ENCODE measurements at places on chromosomes 2 and 18. TPM values are rescaled to one million over a fixed set of nuclear protein-coding genes. Genes with fewer than 3 reads are reported as not detected.
A peak's percentile ranks its signal among the peaks of the same experiment; 100 is the strongest.

DNA sequence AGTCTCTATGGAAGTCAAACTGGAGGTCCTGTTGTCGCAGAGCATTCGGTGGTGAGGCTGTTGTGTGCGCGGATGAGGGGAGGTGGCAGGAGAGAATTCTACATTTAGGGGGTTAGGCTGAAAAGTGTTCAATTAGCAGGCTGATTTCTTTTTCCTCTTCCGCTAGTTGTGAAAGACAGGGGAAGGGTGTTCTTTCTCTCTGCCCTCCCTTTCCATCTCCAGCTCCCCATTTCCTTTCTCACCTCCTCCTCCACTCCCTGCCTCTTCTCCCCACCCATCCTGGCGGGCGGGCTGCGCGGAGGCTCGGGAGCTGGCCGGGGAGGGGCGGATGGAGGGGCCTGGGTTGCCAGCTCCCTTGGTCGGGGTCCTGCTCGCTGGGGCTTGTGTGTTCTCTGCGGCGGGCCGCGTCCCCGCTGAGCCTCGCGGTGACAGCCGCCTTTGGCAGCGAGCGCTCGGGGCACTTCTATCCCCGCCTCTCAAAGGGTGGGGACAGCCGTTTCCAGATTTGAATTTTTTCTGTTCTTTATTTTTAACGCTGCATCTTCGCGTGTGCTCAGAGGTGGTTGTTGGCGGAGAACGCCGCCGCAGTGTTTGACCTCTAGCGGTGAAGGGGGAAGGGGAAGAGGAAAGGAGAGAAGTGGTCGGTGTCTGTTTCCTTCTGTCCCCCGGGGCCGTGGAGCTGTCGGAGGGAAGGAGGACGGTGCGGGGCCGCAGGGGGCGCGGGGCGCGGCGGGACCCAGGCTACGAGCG lies 3.6 kb downstream of the SOX11 start:
- no peak for DNase-seq

The BCS1L gene
- 33.3 TPM for total RNA-seq

The AQP12A gene
- not detected for total RNA-seq

GRCh38 chr2:197296835-197297234 lies 13.7 kb downstream of the ANKRD44 start:
- no peak for DNase-seq

DNA sequence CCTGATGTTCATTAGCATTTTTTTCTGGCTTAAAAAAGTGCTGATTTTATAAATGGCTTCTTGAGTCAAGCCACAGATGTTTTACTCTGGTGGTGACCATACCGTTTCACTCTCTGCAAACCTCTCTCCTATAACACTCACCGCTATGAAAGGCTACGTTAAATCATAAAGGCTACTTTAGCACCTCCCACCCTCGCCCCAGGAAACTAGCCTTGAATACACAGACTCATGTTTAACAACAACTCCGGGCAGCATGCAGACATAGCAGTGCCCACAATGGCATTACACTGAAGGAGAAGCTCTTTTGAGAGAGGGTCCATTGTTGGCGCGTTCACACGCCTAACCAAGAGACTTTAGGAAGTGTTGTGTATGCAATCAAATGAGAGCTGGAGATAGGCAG lies 5.6 kb downstream of the MYT1L start:
- no peak for DNase-seq

DNA sequence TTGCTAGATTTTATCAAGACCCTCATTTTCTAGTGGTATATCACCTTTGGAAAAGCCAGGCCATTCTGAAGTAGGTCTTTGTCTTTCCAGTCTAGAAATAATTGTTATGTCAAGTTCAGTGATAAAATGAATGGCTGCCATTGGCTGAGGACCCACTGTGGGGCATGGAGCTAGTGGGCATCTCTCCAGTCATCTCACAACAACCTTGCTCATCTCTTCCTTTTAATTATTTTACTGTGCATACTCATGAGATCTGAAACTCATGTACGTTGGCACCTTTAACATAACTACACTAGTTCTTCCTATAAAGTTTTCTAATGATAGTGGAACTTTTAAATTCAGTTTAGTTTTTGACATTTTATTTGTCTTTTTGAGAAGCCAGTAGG lies 240.9 kb downstream of the SLC8A1 start:
- no peak for DNase-seq

The POLR1A gene
- total RNA-seq, result 29.4 TPM

GRCh38 chr2:53475766-53476165 lies 291.8 kb upstream of the CHAC2 start:
- no peak for DNase-seq

DNA sequence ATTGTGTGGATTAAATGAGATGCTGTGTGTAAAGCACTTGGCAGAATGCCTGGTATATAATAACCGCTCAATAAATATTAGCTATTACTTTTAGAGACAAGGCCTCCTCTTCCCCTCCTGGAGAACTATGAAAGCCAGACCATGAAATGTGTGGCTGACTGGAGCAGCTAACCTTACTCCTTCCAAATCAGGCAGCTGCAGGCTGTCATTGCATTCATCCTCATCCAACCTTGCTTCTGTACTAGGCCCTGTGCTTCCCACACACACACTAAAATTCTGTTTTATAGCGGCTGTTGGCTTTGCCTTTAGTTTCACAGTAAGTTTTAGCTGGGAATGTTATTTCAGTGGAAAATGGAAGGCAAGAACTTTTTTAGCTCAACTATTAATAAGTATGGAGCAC lies 10.2 kb upstream of the SP9 start:
- no peak for DNase-seq

GRCh38 chr2:5176764-5177163 lies 515.4 kb upstream of the SOX11 start:
- no peak for DNase-seq

DNA sequence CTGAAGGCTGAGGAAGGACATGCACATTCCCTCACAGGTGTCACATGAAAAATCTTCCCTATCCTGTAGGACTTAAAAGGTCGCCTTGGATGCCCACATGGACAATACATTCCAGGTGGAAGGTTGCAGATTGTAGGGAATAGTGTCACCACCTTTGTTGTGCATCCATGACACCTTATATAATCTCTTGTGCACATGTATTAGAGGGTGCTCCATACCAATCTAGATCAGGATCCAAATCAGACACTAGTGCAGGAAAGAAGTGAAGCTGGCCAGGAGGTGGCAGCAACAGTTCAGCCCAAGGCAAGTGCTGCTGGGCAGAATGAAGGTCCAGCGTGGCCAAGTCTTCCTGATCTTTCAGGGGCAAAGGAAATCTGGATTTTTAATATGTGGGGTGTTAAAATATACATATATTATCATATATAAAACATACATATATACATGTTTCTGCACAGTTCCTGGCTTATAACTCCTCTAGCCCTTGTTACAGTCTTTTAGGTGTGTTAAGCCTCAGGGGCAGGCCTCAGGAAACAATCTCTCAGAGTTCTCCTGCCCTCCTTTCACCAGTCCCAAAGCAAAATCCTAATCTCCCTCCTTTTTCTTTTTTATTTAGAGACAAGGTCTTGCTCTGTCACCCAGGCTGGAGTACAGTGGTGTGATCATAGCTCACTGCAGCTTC lies 16.6 kb downstream of the NIF3L1 start:
- DNase-seq, result peak; percentile 79

DNA sequence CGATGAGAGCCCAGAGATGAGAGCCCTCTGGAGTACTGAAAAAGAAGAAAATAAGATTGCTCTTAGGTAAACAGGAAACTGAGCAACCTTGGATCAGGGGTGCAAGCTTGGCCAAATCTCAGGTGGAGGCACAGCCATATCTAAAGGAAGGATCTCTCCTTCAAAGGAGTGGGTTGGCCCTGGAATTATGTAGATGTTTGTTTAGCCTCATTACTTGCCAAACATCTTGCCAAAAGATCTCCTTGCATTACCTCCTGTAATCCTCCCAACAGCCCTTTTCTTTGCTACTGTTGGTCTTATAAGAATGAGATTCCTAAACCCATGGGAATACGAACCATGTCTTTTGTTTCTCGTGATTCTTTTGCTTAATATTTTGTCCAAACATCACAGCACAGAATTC lies 332.6 kb upstream of the NCKAP5 start:
- no peak for DNase-seq

DNA sequence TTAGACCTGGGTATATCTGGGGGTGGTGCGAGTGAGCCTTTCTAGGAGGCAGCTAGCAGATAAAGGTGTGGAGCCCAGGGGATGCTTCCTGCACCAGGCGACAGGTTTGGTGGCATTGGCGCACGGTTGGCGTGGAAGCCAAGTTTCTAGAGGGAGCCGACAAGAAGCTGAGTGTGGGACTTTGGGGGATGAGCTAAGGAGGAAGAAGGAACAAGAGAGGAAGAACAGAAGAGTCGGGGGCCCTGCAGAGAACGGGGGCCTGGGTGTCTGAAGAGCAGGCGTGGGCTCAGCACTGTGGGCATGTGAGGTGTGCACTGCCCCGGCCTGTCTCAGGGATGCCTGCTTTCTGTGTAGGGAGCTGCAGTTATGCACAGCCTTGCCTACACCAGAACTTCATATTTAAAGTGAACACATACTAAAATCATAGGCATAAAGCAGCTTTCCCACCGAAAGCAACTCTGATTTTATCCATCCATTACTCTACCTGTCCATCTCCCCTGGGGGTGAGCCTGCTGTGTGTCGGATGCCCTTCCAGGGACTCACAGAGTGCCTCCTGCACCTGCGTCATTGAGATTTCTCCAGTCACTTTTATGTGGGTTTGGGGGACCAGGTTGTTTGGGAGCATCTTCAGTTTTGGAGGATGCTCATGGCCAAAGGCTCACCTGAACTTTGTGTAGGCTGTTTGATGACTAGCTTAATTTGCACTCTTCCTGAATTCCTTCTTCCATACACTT lies 149.7 kb downstream of the LDLRAD4 start:
- DNase-seq, result no peak

The STARD6 gene
- total RNA-seq, result not detected

DNA sequence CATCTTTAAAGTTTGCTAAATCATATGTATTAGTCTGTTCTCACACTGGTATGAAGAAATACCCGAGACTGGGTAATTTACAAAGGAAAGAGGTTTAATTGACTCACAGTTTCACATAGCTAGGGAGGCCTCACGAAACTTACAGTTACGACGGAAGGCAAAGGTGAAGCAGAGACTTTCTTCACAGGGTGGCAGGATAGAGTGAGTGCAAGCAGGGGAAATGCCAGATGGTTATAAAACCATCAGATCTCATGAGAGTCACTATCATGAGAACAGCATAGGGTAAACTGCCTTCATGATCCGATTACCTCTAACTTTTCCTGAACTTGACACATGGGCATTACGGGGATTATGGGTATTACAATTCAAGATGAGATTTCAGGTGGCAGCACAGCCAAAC lies 1075.2 kb upstream of the NRXN1 start:
- no peak for DNase-seq

DNA sequence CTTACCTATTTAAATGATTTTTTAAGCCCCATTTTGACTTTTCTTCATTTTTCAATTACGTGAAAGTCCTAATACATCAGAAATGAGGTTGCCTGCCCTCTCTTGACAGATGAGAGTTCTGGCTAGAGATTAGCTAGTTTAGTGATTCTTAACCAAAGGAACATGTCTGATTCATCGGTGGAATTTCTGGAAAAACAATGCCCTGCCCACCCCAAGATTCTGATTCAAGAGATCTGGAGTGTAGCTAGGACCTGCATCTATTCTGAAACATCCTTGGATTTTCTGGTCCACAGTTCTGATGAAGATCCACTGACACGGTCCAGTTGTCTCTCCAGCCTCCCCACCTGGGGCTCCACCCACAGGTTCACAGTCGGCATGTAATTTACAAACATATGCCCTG lies 111.2 kb downstream of the KLF7 start:
- DNase-seq, result peak; percentile 61

GRCh38 chr18:78146136-78147085 lies 833.2 kb upstream of the SALL3 start:
- no peak for DNase-seq

DNA sequence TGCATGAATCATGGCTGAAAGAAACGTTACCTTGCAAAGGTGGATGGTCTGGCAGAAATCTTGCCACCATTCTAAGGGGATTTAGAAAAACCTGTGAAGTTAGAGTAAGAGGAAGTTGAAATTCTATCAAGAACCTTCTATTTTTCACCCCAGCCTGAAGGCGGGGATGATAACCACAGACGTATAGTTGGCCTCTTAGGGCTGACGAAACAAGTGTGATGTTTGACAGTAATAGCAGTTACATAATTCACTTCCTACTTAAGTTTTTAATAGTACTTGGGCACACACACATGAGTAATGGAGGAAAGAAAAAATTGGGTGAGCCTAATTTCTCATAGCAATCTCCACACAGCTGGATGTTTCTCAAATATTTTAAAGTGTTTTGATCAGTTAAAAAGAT lies 336.6 kb upstream of the SALL3 start:
- DNase-seq, result no peak

DNA sequence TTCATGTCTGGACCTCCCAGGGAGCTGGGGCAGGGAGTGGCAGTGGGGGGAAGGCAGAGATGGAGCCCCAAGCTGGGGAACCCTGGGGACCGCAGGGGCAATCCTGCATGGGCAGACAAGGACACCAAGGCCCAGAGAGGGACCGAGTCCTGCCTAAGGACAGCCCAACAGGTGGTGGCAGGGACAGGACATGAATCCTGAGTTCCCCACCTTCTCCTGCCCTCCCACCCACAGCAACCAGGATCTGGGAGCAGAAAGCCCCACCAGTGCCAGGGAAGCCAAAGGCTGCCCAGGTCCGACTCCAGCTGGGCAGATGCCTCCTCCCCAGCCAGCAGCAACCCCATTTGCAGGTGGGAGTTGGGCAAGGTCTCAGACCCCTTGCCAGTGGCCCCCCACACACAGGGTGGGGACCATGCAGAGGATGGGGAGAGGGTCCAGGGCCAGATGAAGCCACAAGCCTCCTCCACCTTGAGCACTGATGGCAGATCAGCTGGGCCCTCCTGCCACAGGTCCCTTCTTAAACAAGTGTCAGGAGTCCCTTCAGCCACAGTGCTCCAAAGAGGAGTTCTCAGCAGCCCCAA lies 6.3 kb downstream of the ADRA2B start:
- no peak for DNase-seq

- no peak for DNase-seq
These were observed 29.2 kb downstream of the SMAD7 start for GRCh38 chr18:48921305-48922225.

DNA sequence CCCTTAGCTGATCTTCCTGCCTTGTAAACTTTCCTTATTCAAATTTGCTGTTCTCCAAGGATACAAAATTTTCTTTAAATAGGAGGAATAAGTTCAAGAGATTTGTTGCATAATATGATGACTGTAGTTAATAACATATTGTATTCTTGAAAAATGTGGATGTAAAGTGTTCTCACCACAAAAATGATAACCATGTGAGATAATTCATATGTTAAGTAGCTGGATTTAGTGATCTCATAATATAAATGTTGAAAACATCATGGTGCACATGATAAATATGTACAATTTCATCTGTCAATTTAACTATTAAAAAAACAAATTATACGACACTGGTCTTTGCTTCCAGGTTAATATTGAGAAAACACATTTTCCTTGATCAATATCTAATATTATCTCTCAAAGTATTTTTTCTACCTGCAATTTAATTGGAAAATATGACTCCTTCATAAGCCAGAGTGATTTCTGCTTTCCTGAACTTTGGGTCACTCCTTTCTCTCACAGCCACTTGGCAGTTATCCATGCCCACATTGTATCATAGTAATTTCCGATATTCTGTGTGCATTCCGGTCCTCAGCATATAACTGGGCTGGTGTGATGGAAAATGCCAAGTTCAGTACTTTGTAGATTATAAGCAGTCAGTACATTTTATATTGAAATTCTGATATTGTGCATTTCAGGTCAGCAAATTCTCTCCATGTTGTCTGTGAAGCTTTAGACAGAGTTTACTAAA lies 152.6 kb downstream of the GULP1 start:
- no peak for DNase-seq

GRCh38 chr2:65800998-65801397 lies 368.6 kb upstream of the SPRED2 start:
- DNase-seq, result peak; percentile 9

GRCh38 chr2:62801814-62802523 lies 96.5 kb downstream of the EHBP1 start:
- DNase-seq, result no peak
